ENCODE measurements at places on chromosomes 2 and 18. TPM values are rescaled to one million over a fixed set of nuclear protein-coding genes. Genes with fewer than 3 reads are reported as not detected.

GRCh38 chr2:70828914-70829824 lies 6.4 kb downstream of the CD207 start:
- peaks cover 6% of the 10 kb centered on the region for H3K27me3 ChIP-seq
- H3K27ac ChIP-seq: no peak overlapping the region
- no peaks in the 10 kb centered on the region for H3K36me3 ChIP-seq
- no peak overlapping the region for H3K4me3 ChIP-seq
- no peak for DNase-seq

- no peaks in the 10 kb centered on the region for H3K36me3 ChIP-seq
- no peak for DNase-seq
- no peaks in the 10 kb centered on the region for H3K4me1 ChIP-seq
- no peak overlapping the region for H3K4me3 ChIP-seq
Measured at GRCh38 chr2:53087874-53088461, 679.6 kb upstream of the CHAC2 start.

- peaks cover 2% of the 10 kb centered on the region for H3K4me1 ChIP-seq
- H3K27me3 ChIP-seq: no peaks in the 10 kb centered on the region
- H3K27ac ChIP-seq: peak overlapping the region; percentile 92
Measured at GRCh38 chr18:32093523-32093922, 1.8 kb downstream of the RNF138 start.

DNA sequence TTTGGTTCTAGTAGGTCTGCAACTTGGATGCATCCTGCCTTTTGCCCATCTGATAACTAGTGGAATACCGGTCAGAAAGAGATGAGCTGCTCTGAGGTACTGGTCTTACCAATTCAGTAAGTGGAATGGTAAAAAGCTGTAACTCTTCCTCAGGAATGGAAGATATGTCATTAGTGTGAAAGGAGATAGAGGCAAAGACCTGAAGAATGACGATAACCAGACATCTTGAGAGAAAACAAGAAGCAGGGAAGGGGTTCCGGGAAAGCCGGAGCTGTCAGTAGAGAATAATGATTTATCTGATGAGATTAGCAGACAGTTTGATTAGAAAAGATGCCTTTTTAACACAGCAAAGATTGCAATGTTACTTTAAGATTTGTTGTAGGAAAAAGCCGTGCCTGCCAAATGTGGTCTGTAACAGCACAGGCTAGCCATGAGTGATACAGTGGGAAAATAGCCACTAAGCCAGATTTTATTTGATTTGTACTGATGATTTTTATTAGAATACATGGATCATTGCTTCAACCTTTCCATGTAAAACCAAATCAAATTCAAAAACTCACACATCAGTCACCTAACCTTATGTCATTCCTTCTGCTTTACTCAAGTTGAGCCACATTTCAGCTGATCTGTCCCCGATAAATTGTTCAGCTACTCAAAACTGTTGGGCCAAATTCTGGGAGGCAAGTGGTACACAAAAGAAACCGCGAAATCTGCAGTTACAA lies 110.0 kb downstream of the TCF4 start:
- no peak overlapping the region for H3K27ac ChIP-seq
- DNase-seq: no peak
- no peaks in the 10 kb centered on the region for H3K4me1 ChIP-seq
- no peaks in the 10 kb centered on the region for H3K36me3 ChIP-seq

- H3K4me1 ChIP-seq: peaks cover 27% of the 10 kb centered on the region
- H3K27ac ChIP-seq: no peak overlapping the region
- no peaks in the 10 kb centered on the region for H3K36me3 ChIP-seq
- H3K27me3 ChIP-seq: no peaks in the 10 kb centered on the region
- DNase-seq: no peak
Measured at GRCh38 chr2:109703077-109703476, 88.9 kb downstream of the SOWAHC start.

- no peak for DNase-seq
- H3K4me1 ChIP-seq: peaks cover 18% of the 10 kb centered on the region
- no peaks in the 10 kb centered on the region for H3K36me3 ChIP-seq
- no peak overlapping the region for H3K27ac ChIP-seq
Measured at GRCh38 chr18:45340884-45341283, 274.4 kb upstream of the SLC14A2 start.

- H3K27ac ChIP-seq: no peak overlapping the region
- DNase-seq: peak; percentile 58
- no peaks in the 10 kb centered on the region for H3K36me3 ChIP-seq
Measured at GRCh38 chr2:180559771-180560170, 420.6 kb upstream of the UBE2E3 start.

DNA sequence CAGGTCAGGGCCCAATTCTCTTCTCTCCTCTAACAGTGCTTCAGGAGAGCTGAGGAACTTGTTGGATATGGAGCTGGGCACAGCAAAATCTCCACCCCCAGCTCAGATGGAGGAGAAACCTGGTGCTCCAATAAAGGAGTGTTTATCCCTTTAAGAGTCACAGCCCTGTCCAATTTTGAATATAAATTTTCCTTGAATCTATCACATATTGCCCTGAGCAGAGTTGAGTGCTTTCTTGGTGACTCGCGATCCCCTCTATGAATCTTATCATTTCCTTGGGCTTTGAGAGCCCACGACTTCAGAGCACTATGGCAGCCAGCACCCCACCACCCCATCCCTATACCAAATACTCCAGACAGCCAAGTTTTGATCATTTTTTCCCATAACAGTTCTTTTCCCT lies 34.4 kb upstream of the SMAD7 start:
- peak; percentile 22 for DNase-seq
- H3K4me1 ChIP-seq: peaks cover 9% of the 10 kb centered on the region
- no peak overlapping the region for H3K27ac ChIP-seq
- H3K36me3 ChIP-seq: no peaks in the 10 kb centered on the region
- no peaks in the 10 kb centered on the region for H3K27me3 ChIP-seq
- no peak overlapping the region for H3K4me3 ChIP-seq

DNA sequence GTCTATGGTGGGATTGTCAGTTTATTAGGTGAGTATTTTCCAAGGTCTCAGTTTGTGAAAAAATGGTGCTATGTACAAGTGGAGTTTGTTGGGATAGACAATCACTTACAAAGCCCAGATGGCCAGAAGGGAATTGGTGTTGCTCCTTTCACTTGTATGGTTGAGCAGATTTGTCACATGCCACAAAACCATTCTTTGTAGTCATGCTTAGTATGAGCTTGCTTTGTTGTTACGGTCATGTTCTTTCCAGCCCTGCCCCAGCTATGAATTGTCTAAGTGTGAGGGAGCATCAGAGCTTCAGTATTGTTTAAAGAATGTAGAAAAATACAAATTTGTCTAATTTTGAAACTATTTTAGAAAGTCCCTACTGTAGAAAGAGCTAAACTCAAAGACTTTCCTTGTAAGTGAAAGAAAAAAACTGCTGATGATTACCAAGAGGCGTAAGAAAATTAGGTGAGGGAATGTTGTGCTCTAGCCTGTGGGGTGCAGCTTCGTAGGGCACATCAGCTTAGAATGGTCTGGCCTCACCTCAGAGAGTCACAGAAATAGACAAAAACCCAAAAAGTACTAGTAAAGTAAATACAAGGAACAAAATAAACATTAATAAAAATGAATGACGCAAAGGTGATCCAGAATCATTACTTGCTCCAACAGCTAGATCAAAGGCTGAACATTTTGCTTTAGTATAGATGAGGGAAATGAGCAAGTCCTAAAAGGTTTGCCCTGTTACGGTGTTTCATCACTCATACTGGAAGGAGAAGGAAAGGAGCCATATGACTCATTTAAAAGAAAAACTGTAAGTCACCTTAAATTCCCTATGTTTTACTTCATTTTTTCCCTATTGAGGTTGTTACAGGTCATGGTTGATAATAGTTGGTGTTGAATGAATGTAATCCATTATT lies 9.2 kb downstream of the TGIF1 start:
- H3K27ac ChIP-seq: peak overlapping the region; percentile 63
- no peak for DNase-seq
- H3K36me3 ChIP-seq: peaks cover 67% of the 10 kb centered on the region
- H3K4me1 ChIP-seq: peaks cover 17% of the 10 kb centered on the region

DNA sequence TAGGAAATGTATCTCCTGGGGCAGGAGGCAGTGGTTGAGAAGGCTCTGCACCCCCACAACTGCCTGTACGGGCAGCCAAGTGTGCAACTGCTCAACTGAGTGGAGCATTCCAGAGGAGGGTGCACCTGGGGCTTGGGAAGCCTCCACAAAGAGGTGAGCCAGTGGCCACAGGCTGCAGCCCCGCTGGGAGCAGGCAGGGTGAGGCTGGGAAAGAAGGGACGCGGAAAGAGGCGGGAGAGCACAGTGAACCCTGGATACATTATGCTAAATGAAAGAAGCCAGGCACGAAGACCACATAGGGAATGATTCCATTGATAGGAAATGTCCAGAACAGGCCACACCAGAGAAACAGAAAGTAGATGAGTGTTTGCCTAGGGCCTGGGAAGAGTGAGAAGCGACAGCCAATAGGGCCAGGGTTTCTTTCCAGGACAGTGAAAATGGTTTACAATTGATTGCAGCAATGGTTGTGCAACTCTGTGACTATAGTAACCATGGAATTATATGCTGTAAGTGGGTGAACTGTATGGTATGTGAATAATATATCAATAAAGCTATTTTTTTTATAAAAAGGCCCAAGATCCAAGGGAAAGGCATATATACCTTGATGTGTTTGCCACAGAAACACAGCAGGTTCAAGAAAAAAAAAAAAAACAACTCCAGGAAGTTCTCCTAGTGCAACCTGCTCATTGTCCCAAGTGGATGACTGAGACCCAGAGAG lies 82.4 kb downstream of the DDX1 start:
- H3K4me3 ChIP-seq: no peak overlapping the region
- H3K27ac ChIP-seq: no peak overlapping the region
- no peaks in the 10 kb centered on the region for H3K36me3 ChIP-seq
- no peaks in the 10 kb centered on the region for H3K4me1 ChIP-seq
- peak; percentile 66 for DNase-seq

Gene CCDC68
- total RNA-seq: 0.80 TPM

Gene PRR30
- not detected for total RNA-seq

Gene CDH20
- total RNA-seq: 0.75 TPM

Gene RMND5A
- total RNA-seq: 33.4 TPM

Gene C2orf66
- total RNA-seq: 0.15 TPM

Gene CCDC178
- total RNA-seq: 0.29 TPM

Measured in endodermal cell (in vitro differentiated cells).